ENCODE measurements at places on chromosomes 11 and 22.

DNA sequence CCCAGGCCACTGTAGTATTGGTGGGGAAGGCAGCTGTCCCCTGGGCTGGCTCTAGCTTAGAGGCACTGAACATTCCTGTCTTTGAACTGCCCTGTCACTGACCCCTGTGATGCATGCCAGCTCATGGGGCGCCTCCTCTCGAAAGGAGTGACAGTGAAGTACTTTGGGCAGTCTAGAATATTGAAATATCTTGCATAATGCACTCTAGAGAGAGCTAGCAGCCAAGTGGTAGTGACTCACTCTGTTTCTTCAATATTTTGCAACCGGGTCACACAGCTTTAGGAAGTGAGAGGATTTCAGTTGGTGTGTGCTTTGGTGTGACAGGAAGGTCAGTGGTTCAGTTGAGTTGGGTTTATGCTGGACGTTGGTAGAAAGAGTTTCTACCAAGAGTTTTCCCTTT is 35.5 kb upstream of the ST14 start:
- no peak for DNase-seq

GRCh38 chr11:61555051-61555969 is 25.6 kb downstream of the SYT7 start:
- DNase-seq, result no peak

DNA sequence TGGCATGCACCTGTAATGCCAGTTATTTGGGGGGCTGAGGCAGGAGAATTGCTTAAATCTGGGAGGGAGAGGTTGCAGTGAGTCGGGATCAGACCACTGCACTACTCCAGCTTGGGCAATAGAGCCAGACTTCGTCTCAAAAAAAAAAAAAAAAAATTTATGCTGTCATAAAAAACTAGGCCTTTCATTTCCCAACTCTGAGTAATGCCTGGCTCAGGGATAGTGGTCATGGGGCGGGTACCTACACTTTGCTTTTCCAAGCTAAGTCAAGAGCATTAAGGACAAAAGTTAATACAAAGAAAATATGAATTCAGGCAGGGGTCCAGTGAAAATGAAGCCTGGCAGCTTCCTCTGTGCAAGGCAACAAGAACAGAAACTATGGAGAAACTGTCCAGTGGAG is 16.3 kb downstream of the CPSF7 start:
- no peak for DNase-seq

DNA sequence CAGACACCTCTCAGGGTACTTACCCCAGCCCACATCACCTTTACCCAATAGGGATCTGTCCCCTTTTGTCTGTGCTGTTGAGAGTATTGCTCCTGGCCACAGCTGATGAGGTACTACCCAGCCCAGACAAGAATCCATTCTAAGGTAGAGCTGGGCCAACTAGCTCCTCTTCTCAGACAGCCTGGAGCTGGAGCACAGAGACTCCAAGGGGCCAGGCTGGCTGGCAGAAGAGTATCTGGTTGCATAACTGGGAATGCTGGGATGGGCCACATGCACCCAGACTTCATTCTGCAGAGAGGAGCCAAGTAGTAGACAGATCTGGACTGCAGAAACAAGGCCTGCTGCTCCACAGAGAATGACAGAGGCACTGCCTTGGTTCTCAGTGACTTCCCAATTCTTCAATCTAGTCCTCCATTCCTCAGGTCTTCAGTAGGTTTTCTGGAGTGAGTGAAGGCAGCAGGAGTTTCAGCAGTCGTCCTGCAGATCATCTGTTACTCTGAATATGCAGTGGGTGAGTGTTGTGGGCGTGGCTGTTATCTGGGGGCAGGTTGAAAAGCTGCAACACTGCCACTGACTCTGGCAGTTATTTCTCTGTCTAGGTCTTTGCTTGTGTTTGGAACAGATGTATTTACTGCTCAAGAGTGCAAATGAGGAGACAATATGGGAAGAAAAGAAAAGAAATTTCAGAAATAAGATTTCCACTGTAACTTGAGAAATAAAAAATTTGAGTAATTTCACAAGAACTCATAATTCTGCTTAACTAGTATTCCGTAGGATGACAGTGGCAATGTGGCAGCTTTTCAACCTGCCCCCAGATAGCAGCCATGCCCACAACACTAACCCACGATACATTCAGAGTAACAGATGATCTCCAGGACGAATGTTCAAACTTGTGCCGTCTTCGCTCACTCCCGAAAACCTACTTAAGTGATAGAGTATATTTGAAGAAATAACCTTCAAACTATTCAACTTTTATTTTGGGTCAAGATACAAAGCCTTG is 34.9 kb downstream of the MAPK1 start:
- DNase-seq, result no peak

DNA sequence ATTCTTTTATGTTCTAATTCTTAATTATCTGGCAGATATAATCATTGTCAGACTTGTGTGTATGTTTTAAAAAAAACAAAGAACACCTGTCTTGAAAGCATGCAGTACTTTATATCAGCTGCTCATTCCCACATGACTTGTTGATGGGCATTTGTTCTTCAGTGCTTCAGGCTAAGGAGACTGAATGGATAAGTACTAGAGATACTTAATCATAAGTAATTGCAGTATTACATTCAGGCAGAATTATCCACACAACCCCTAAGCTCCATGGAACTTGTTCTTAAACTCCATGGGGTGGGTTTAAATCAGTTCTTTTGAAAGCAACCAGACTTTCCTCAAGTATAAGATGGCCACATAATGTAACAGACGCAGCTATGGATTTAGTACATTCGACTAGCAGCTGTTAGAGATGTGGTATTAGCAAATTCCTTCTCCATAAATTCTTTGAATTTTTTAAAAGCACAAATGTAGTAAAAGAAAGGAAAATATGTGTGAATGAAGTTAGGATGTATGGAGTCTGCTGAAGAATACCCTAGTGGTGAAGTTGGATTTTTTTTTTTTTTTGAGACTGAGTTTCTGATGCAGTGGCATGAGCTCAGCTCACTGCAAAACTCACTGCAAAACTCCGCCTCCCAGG is 3.0 kb downstream of the JAM3 start:
- DNase-seq, result peak; percentile 54

GRCh38 chr22:31241936-31242335 is 29.8 kb downstream of the LIMK2 start:
- no peak for DNase-seq

- DNase-seq, result no peak
These were observed 74.3 kb downstream of the MYEOV start for GRCh38 chr11:69368119-69368880.

GRCh38 chr22:36447632-36448031 is 33.8 kb downstream of the TXN2 start:
- no peak for DNase-seq

Data from NCI-H1092 (cell line).